Stimulated activated CD4-positive, alpha-beta T cell treated with anti-CD3 and anti-CD28 coated beads, Interleukin-1b, Interleukin-23, amount 100 ng/mL, for 1 hour (primary cell): ENCODE measurements at places on chromosomes 1 and 21.

DNA sequence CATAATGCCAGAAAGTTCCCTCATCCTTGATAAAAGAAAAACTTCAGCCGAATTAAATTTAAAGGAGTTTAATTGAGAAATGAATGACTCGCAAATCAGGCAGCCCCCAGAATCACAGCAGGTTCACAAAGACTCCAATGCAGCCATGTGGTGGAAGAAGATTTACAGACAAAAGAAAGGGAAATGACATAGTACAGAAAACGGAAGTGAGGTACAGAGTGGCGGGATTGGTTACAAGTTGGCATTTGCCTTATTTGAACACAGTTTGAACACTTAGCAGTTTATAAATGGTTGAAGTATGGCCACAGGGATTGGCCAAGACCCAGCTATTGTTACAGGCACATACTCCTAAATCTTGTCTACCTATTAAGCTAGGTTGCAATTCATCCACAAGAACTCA lies 46.6 kb downstream of the HIVEP3 start:
- no peak for DNase-seq

DNA sequence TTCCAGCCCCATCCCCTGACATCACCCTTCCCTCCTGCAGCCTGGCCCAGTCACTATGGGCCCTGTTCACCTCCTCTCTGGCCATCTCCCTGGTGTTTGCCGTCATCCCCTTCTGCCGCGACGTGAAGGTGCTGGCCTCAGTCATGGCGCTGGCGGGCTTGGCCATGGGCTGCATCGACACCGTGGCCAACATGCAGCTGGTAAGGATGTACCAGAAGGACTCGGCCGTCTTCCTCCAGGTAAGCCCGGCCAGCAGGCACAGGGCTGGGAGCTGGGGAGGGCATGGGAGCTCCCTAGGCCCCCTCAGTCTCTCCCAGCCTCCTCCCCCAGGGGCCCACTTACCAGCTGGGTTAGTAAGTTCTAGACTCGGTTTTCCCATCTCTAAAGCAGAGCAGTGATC lies 52.1 kb downstream of the ELK4 start:
- no peak for DNase-seq

- DNase-seq: no peak
These were observed 43.7 kb downstream of the MRPL39 start for GRCh38 chr21:25563361-25564116.

GRCh38 chr1:26020941-26021646 lies 481 bp upstream of the EXTL1 start:
- DNase-seq: no peak

DNA sequence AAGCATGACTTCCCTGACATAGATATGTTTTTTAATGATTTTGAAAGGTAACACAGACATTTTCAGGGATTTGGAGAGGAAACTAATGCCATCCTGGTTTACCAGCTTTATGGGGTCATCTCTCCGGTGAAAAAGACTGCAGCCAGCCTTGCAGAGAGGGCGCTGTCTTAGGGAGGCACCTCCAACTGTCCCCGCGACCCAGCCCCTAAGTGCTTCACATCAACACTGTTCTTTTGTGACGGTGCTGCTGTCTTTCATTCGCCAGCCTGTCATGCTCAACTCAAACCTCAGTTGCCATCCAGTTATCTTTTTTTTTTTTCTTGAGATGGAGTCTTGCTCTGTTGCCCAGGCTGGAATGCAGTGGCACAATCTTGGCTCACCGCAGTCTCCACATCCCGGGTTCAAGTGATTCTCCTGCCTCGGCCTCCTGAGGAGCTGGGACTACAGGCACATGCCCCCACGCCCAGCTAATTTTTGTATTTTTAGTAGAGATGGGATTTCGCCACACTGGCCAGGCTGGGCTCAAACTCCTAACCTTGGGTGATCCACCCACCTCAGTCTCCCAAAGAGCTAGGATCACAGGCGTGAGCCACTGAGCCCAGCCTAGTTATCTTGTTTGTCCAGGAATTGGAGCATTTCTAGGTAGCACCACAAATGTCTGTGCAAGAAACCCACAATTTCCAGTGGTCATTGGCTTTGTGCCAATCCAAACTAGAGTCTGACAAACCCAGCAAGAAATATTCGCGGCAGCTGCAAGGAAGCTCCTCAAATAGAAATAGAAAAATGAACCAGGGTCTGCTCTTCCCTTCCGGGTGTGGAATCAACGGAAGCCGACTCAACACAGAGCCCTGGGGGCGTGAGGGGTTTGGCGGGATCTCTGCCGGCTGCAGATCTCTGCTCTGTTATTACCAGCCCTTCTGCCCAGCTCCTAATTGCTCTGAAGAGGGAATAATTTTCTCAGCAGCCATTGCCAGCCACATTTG lies 24.2 kb downstream of the PDE9A start:
- no peak for DNase-seq

GRCh38 chr21:28540514-28540913 lies 452.2 kb downstream of the LTN1 start:
- no peak for DNase-seq

GRCh38 chr1:14392161-14392858 lies 206.2 kb upstream of the KAZN start:
- no peak for DNase-seq
